ENCODE measurements at places on chromosomes 5 and 9.

GRCh38 chr5:2562036-2562435 is 189.4 kb downstream of the IRX2 start:
- DNase-seq, result peak; percentile 12

GRCh38 chr5:39256477-39257235 is 37.3 kb upstream of the FYB1 start:
- no peak for DNase-seq

DNA sequence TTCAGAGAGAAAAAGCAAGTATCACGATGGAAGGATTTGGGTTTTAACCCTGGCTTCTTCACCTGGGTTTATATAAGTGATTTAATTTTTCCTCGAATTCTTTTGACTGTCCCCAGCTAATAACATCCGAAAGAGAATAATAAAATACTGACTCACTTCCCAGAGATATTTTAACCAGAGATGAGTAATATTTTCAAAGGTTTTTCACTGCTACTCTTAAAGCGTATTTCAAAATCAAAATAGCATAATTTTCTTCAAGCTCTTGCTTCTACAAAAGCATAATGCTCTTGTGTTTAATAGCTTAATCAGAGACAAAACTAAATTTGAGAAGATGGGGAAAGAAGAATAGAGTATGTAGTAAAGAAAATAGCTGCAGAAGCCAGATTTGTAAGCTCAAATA is 215.2 kb upstream of the PTGER4 start:
- DNase-seq, result no peak

DNA sequence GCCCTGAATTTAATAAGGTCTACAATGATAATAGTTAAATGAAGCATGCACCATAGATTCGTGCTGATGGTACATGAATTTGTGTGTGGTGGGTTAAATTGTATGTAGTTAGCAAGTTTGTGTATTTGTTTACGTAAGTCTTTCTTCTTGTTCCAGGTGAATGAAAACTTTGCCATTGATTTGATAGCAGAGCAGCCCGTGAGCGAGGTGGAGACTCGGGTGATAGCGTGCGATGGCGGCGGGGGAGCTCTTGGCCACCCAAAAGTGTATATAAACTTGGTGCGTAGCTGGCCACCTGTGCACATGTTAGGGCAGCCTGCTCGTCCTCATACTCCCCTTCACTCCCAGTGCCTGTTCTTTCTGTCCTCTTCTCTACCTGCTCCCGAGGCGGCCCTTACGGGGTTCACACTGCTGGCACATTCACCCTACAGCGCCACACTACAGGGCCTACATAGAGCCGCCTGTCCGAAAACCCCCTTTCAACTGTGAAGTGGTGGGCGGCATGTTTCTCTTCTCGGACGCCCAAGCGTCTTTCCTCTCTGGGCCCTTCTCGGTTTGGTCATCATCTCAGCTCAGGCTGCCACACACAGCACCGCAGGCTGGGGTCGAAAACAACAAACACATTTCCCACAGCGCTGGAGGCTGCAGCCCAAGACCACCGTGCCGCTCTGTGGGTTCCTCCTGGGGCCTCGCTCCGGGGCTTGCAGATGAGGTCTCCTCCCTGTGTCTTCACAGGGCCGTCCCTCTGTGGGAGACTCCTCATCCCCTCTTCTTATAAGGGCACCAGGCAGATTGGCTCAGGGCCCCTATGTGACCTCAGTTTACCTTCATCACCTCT is 13.2 kb downstream of the NDUFS6 start:
- no peak for DNase-seq

DNA sequence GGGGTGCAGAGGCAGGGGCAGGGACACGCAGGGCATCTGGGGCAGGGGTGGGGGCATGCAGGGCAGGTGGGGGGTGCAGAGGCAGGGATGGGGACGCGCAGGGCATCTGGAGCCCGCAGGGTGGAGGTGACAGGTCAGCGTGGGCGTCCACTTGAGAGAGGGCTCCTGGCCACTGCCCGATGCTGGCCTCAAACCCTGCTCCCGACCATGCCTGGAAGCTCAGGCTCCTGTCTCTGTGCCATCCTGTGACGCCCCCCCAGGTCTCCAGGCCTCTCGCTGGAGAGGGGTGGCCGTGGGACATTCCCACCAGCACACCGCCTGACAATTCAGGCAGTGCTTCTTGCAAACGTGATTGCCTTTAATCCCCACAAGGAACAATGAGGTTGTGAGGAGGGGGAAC is 33.0 kb downstream of the ZDHHC11B start:
- no peak for DNase-seq

DNA sequence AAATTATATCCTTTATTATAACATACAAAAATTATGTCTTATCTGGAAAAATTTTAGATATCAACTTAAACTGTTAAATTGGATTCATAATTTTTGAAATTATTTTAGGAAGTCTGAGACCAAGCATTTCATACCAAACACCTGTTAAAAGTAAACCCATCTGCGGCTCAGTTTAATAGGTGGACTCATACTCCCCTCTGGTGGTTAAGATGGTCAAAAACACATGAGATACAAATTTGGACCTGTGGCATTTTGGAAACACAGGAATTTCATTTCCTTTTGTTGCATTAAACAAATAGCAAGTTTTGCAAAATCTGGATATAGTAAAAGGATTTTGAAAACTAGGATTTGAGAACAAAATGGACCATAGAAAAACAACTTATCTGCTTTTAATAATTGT is 53.7 kb downstream of the RGMB start:
- DNase-seq, result no peak

DNA sequence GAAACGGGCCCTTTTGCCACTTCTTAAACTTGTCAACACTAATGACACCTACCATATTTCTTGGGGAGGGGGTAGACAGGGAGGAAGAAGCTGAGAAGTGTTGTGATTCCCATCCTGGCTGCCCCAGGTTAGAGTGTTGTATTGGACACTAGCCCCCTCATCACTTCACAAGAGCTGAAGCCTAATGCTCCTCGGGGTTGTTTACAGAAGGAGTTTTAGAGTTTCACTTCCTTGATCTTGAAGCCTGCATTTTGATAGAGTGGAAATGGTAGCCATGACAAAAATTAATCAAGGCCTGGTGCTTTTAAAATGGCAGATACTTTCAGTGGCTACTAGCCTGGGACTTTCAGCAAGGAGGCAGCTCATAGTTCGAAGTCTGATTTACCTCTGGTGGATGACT is 11.0 kb upstream of the FAM120AOS start:
- DNase-seq, result no peak

DNA sequence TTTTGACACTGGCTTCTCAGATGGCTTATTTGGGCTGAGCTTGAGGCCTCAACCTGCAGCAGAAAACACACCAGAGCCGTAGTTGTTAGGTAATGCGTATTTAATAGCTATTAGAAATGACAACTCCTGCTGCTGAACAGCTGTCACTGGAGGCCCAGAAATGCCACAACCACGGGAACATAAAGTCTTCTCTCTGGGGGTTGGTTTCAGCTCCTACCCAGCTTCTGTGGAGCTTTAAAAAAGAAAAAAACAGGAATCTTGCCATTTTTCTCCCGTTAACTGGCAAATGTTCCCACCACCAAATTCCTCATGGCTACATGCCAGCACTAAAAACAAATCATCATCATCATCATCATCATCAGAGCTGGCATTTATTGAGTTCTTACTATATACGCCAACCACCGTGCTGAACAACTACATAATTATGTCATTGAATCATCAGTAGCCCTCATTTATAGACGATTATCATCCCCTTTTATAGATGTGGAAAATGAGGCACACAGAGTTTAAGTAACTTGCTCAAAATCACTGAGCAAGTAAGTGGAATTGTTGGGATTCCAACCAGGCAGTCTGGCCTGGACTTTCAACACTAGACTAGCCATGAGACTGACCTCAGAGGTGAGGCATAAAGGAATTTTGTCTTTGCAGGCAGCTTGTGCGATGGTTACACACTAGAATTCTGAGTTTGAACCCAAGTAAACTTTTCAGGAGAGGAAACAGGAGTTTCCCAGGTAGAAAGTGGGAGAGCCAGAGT is 185.3 kb upstream of the WWC1 start:
- DNase-seq, result no peak

DNA sequence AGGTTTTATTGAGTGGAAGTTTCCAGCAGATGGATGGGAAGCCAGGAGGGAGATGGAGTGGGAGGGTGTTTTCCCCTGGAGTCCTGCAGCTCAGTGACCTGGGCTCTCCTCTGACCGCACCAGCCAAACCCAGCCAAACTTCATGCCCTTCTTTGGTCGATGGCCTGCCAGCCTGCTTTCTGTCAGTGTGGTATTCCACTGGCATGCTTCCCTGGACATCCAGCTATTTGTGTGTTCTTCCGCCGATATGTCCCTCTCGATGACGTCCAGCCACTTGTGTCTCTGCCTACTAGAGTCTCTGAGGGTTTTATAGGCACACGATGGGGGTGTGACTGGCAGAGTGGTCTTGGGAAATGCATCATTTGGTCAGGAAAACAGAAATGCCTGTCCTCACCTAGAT is 33.8 kb downstream of the GPBP1 start:
- DNase-seq, result no peak

DNA sequence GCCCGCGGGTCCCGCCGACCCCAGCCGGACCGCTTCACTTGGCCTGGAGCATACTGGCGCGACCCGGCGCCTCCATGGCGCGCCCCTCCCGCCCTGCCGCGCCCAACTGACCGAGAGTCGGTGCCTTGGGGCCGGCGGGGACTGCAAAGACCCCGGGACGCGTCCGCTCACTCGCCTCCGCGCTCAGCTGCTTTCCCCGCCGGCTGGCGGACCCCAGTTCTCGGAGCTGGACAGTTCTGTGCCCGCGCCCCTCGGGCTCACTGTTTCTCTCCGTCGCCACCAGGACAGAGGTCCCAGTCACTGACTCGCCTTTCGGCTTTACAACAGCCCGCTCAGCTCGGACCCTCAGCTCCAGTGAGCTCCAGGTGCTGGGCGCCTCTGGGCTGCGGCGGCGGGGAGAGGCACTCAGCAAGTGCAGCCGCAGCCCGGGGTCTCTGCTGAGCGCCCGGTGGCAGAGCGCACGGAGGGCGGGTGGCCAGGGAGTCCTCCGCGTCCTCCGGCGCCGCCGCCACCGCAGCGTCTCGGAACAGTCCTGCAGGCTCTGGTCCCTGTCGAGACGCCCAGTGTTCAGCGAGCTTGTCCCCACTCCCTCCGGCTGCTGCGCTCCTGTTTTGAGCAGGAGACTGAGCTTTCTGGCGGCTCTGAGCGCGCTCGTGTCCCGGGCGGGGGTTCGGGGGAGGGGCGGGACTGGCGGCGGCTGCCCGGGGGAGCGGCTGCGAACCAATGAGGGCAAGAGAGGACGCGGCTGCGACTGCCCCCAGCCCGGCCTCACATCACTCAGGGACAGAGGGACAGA is at the start of gene SMIM32:
Gene SMIM32, minus strand, starts transcription at position 637 of the 796 bp plus-strand sequence. CDS start 638 bp downstream, outside the sequence.
- DNase-seq, result no peak

GRCh38 chr5:64612344-64612961 is 77.8 kb upstream of the SHISAL2B start:
- DNase-seq, result no peak

Data from stimulated activated effector memory CD8-positive, alpha-beta T cell treated with anti-CD3 and anti-CD28 coated beads, Interleukin-12 subunit alpha, Interleukin-12 subunit beta, amount 100 ng/mL, for 72 hours (primary cell).